Stimulated activated CD4-positive, alpha-beta T cell treated with anti-CD3 and anti-CD28 coated beads, Interleukin-15, amount 100 ng/mL, for 1 hour (primary cell): ENCODE measurements at places on chromosomes 11 and 22.
A peak's percentile ranks its signal among the peaks of the same experiment; 100 is the strongest.

GRCh38 chr11:33867561-33867960 lies 24.3 kb downstream of the LMO2 start:
- no peak for DNase-seq

DNA sequence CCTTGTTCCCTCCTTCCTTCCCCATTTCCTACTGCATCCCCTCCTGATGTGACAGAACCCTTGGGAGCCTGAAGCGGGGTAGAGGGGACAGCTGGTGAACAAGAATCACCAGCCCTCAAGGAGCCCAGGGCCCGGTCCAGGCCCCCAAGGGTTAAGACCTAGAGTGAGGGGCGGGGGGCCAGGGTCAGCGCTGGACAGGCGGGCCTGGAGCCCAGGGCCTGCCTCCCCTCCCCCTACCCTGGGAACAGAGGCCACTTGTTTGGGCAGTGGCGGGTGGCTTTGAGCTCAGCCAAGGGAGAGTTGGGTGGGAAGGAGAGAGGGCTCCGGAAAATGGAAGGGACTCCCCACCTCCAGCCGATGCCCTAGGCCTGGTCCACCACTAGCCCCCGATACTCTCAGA lies 2.1 kb downstream of the ARAP1 start:
- DNase-seq, result no peak

- DNase-seq, result no peak
Measured at GRCh38 chr22:38239101-38239761, 33.6 kb downstream of the TMEM184B start.

- DNase-seq, result no peak
Measured at GRCh38 chr22:44381761-44382115, 69.0 kb upstream of the SHISAL1 start.

DNA sequence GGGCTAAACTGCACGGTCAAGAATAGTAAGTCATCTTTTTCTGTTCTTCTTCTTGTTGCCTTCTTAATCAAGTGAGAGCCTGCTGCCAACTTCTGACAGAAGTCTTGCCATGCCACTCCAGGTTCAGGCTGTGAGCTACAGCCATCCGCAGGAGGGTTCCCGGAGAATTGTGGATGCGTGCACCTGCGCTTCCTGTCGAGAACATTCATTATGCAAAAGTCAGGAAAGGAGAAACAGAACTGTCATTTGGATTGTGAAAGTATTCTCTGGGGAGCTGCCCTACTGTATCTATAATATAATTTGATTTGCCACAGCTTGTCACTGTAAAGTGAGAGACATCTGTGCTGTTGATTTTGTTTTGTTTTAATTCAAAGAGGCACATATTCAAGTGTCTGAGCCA lies 12.3 kb downstream of the IL17RA start:
- DNase-seq, result no peak

GRCh38 chr11:70243912-70244652 lies 26.4 kb upstream of the PPFIA1 start:
- no peak for DNase-seq

GRCh38 chr11:19680829-19681368 lies 31.7 kb upstream of the NAV2 start:
- DNase-seq, result no peak

DNA sequence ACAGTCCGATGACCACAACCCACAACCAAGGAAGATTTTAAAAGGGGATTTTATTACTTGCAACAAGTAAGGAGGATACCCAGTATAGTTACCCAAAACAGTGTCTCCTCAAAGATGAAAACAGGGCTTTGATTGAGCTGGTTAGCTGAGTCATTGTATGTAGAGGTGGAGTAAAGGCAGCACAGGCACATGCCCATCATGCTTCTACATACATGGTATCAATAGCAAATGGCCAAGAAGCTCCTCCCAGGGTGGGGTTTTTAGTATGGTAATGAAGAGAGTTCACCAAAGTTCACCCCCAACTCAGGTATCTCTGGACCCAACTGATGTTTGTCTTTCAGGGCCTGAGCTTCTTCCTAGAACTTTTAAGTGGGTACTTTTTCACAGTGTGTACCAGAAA lies 157.1 kb upstream of the CEP126 start:
- DNase-seq, result no peak

- DNase-seq, result peak; percentile 32
Measured at GRCh38 chr11:119206511-119207414, 624 bp downstream of the CBL start.

DNA sequence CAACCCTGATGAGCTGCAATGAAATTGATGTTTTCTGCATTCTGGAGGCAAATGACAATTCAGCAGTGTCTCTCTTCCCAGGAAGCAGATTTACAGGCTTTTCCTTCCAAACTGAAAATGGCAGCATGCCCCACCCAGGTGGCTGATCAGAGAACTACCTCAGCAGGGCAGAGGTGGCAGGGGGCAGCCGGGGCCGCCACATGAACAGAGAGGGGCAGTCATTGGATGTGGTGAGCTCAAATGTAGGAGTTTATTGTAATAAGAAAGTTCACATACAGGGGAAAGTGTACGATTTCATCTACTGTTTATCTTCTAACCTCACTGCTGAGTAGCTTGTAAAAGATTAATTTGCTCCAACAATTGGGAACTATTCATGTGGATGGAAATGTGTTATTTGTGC lies 15.7 kb upstream of the PARVA start:
- DNase-seq, result no peak

DNA sequence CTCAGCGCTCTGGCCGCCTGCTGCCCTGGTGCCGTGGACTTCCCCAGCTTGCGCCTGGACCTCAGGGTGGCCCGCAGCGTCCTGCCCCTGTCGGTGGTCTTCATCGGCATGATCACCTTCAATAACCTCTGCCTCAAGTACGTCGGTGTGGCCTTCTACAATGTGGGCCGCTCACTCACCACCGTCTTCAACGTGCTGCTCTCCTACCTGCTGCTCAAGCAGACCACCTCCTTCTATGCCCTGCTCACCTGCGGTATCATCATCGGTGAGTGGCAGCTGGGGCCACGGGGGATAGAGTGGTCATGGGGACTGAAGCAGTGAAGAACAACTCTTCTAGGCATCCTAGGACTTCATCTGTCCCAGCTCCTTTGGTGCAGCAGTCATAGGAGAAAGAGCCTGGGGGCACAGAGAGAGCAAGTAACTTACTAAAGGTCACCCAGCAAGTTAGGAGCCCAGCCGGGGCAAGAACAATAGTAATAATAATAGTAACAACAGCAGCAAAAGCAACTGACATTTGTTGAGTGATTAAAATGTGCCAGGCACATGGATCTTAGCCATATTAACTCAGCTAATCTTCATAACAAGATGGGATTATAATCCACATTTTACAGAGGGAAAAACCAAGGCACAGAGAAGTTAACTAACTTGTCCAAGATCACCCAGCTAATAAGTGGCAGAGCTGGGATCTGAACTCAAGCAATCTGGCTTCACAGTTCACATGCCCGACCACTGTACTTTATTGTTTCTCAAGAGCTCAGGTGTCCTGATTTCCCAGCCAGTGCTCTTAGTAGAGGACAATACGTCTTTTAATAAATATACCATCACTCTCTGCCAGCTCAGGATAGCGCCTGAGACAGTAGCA lies 1.4 kb downstream of the SLC35C1 start:
- DNase-seq, result no peak

DNA sequence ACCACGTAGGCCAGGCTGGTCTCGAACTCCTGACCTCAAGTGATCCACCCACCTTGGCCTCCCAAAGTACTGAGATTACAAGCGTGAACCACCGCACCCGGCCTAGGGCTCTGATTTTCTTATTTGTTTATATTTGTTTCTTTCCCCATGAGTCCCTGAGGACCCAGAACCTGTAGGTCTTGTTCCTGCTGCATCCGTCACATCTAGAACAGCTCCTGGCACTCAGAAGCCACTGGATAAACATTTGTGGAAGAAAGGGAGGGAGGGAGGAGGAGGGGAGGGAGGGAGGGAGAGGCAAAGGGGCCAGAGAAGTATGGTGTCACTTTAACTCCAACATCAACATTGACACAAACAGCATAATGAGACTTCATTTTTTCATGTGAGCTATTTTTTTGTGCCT lies 67.7 kb downstream of the CELSR1 start:
- DNase-seq, result no peak

- DNase-seq, result no peak
Measured at GRCh38 chr22:49212002-49212401, 615.7 kb downstream of the BRD1 start.

DNA sequence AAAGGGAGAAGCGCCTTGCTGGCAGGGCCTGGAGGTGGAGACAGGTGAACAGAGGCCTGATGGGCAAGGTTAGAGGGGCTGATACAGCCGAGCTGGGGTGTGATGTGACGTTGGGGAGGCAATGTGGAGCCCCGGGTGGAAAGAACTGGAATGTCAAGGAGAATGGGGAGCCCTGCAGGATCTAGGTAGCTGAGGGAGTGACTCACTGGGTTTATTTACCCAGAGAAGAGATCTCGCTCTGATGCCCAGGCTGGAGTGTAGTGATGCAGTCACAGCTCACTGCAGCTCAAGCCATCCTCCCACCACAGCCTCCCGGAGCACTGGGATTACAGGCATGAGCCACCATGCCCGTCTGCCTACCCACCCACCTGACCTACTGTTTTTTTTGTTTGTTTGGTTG lies 1.9 kb upstream of the CYB5R3 start:
- DNase-seq, result no peak
